Kidney (tissue), 22 donors: ENCODE measurements at places on chromosomes 13 and 19. TPM values are rescaled to one million over a fixed set of nuclear protein-coding genes. Genes with fewer than 3 reads are reported as not detected.
A peak's percentile ranks its signal among the peaks of the same experiment; 100 is the strongest.

DNA sequence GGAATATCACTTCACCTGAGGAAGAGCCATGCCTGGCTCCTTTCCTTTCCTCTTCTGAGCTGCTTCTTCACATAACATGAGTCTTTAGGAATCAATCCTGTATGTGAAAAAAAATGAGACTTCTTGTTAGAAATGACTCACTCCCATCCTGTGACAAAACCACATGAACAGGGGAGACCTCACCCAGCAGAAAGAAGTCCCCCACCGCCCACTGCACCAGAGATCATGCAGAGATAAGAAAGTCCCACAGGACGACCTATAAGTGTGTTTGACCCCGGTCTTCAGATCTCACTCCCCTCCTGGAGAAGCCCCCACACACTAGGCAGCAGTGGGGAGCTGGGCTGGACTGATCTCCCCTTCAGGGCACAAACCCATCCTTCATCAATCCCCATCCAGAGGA lies 7.8 kb downstream of the ZNF600 start:
- no peak for DNase-seq

DNA sequence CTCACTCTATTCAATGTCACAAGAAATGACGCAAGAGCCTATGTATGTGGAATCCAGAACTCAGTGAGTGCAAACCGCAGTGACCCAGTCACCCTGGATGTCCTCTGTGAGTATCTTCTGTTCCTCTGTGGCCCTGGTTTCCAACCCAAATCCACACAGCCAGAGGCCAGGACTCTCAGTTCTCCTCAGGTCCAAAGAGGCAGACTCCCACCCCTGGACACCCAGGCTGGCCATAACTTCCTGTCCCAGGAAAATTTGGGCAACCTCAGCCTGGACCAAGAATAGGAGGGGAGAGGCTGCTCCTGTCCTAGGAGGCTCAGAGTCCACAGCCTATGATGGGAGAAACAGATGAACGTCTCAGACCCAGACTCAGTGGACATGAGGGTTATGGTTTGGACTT lies 11.7 kb downstream of the CEACAM5 start:
- no peak for DNase-seq

UBL5 gene
- total RNA-seq: 322 TPM

GRCh38 chr13:74438901-74439300 lies 304.7 kb upstream of the KLF12 start:
- DNase-seq: no peak

FGF22 gene
- 0.19 TPM for total RNA-seq

GRCh38 chr13:80180740-80181355 lies 160.1 kb downstream of the SPRY2 start:
- DNase-seq: no peak

DNA sequence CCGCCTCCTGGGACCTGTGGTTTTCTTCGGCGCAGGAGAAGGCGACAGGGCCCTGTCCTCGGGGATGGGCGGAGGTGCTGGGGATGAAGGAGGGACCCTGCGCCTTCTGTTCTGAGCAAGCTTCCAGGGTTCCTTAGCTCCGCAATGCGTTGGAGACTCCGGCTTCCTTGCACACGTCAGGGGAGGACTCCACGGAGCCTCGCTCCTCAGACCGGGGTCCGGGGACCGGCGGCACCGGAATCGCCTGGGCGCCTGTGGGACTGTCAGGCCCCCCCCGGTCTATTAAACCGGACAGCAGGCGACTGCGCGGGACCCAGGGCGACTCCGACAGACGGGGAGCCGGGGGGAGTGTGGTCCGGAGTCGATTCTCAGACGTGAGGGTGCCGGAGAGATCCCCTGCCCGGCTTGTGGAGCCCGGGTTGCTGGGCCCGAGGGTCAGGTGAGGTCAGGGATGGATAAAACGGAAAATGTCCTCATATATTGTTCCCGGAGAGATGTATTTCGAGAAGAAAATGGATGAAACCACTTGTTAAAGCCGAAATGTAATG lies 227.4 kb downstream of the TEX29 start:
- no peak for DNase-seq

GRCh38 chr13:44394658-44395057 lies 21.0 kb downstream of the SERP2 start:
- DNase-seq: no peak

GRCh38 chr13:35530581-35530980 lies 54.1 kb upstream of the MAB21L1 start:
- no peak for DNase-seq

GJB2 gene
- total RNA-seq: 5.0 TPM

PCDH17 gene
- 18.5 TPM for total RNA-seq

ERICH6B gene
- total RNA-seq: not detected

DNA sequence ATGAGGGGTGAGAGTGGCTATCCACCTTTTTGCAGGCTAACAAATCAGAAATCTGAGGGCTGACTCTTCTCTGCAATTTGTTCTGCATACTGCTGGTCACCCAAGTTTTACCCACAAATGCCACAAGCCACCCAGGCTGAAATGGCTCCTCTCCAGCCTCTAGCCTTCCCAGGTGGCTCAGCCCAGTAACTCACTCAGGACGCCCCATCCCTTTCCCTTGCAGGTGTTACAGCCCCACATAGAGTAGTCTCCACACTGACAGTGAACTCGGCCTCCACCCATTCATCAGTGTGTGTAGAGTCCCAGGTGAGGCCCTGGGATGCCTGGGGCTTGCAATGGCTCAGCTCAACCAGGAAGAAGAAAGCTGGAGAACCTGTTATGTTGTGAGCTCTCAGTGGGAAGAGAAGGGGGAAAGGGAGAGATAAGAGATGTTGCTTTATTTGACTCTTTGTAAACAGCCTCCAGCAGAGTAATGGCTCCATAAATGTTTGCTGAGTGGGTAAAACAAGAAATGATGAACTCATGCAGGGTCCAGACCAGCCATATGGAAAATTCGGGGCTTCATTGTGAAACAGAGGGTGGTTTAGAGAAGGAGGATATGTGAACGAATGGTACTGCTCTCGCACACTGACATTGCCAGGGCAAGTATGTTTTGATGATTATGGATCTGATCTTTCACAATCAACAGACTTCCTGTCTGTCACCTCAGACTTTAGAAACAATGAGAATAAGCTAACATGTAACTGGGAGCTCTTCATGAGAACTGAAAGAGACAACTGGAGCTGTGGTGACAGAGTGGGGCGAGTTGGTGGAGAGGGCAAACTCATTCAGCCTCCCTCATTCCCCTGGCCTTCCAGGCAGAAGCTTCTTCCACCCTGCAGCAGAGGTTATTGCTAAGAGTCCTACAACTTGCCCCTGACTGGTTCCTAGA lies 74.2 kb upstream of the RFC3 start:
- DNase-seq: no peak

GRCh38 chr19:10238172-10238783 lies 7.1 kb upstream of the S1PR2 start:
- DNase-seq: no peak

DNA sequence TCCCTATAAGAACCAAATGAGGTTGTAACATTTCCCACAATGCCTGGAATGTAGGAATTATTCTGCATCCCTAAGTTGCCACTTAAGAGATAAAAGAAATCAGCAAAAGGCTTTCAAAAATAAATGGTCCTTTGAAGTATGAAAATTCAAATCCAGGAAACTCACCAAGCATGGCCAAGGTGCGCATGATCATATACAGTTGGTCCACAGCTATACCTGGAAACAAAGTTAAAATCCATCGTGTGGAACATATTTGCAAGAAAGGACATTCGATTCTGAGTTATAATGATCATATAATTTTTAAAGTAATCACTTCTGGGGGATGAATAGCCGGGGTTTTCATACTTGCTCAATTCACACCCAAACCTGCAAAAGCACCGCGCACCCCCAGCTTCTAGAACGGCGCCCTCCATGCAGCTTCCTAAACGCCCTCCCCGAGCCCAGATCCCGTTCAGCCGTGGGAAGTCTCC lies 525 bp downstream of the CARS2 start:
- DNase-seq: no peak

CEACAM20 gene
- not detected for total RNA-seq

DNA sequence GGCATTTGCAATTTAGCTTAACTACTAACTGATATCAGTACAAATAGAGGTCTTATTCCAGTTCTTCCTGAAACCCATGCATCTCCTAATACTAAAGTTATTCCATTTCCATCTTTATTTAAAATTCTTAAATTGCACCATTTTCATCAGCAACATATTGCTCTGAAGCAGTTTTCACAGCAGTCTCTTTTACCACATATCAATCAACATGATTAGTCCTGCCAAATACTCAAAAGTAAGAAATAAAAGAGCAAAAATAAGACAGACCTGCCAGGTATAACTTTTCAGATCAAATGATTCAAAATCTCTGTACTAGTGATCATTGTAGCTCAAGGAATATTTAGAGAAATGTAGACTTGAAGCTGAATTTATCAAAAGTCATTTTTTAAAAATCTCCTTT lies 141.7 kb downstream of the SLITRK1 start:
- DNase-seq: no peak

NCR1 gene
- total RNA-seq: 0.91 TPM

DNA sequence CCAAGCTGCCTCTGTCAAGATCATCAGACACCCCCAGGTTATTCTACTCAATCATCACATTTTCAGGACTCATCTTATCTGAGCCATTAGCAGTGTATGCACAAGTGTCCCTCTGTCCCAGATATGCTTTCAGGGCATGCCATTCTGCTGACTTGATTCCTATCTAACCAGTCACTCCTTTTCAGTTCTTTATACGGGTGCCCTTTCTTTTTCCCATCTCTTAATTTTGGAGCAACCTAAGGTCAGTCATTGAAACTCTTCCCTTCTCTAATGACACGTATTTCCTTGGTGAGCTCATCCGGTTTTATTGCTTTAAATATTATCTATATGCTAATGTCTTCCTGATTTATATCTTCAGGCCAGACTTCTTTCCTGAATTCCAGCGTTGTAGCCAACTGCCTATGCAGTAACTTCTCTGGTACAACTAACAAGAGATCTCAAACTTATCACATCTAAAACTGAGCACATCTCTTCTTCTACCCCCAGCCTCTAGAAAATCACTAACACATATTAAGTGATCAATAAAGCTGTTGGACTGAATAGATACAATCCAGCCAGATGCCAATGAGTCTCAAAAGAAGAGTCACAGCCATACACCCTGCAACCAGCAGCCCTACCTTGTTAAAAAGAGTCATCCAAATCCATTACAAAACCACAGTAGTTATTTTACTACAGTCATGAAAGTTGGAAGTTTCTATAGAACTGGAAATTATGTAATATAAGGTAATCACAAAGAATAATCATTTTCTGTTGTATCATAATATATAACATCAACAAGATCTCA lies 58.8 kb downstream of the DCLK1 start:
- no peak for DNase-seq

DNA sequence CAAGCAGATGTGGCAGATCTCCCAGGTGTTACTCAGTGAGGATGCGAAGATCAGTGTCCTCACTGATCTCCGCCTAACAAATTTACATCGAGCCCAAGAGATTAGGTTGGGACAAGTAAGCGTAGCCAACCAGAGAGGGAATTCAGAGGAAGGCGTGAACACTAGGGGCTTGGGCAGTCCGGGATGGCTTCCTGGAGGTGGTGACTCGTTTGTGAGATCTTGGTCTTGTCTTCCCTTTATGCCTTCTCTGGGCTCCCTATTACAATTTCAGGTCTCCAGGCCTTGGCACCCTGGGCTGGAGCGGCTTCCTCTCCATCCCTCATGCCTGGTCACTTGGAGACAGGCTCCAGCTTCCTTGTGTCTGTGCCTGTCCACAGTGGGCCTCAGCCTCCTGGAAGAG lies 6.2 kb downstream of the SF3A2 start:
- DNase-seq: no peak

DNA sequence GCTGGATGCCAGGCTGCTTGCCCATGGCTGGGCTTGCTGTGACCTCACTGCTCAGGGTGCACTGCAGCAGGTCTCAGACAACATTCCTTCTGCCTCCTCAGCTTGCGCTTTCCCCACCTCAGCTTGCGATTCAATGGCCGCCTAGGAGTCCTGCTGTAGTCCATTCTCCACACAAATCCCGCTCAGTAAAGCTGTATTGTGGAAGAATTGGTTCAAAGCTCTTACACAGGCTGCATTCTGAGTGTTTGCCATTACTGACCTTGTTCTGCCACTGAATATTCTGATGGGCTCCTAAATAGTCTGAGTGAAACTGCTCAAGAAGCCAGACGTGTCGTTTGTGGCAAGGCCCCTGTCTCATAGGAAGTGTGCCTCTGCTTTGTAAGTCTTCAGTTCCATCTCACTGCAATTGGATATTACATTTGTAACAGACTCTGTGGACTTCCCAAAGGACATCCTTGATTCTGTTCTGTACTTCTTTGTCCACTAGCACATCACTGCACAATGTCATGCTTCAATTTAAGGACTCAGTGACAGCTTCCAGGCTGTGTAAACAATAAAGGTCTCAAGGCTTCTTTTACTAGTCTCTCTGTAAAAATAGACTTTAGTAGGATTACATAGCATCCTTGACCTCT lies 49.8 kb downstream of the KATNAL1 start:
- DNase-seq: peak; percentile 77

DNA sequence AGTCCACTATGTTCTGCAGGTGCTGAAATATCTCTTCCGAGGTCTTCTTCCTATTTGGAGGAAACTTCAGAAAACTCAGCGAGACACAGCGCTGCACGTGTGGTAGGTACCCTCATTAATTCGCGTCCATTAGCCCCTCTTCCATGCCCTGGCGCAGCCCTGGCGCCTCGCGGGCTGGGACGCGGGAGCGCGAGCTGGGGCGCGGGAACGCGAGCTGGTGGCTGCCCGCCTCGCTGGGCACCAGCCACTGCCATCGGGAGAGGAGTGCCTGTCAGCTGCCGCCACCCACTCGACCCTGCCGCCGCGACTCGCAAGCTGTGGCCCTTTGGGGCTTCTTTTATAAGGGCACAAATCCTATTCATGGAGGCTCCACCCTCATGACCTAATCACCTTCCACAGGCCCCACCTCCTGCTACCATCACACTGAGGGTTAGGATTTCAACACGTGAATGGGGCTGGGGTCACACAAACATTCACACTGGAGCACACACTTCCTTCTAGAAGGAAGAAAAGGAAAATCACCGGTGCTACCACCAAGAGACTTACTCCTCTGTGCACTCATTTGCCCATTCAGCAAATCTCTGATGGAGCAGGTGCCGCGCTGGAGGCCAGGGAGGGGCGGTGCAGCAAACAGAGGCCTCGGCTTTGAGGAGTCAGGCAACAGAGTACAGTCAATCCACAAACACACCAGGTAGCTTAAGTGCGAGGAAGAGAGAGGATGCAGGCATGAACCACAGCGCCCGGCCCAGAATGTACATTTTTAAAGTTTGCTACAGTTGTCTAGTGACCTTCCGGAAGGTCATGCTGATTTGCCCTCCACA lies 43.0 kb upstream of the LATS2 start:
- no peak for DNase-seq

DNA sequence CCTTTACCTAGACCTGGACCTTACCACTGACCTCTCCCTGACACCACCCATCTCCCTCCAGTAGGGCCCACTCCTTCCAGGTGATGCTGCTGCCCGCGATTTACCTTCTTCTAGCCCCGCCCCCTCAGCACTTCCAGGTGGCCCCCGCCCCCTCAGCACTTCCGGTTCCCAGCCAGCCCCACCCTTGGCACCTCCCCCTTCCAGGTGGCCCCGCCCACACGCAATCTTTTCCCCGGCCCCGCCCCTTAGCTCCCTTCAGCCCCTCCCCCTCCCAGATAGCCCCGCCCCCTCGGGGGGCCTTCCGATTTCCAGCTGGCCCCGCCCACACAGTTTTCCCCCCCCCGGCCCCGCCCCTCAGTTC lies 586 bp downstream of the LIG1 start:
- peak; percentile 93 for DNase-seq
